CD4-positive, alpha-beta T cell treated with Interleukin-12 subunit alpha and Interleukin-12 subunit beta, for 1 hour (primary cell): ENCODE measurements at places on chromosomes 1 and 21.

DNA sequence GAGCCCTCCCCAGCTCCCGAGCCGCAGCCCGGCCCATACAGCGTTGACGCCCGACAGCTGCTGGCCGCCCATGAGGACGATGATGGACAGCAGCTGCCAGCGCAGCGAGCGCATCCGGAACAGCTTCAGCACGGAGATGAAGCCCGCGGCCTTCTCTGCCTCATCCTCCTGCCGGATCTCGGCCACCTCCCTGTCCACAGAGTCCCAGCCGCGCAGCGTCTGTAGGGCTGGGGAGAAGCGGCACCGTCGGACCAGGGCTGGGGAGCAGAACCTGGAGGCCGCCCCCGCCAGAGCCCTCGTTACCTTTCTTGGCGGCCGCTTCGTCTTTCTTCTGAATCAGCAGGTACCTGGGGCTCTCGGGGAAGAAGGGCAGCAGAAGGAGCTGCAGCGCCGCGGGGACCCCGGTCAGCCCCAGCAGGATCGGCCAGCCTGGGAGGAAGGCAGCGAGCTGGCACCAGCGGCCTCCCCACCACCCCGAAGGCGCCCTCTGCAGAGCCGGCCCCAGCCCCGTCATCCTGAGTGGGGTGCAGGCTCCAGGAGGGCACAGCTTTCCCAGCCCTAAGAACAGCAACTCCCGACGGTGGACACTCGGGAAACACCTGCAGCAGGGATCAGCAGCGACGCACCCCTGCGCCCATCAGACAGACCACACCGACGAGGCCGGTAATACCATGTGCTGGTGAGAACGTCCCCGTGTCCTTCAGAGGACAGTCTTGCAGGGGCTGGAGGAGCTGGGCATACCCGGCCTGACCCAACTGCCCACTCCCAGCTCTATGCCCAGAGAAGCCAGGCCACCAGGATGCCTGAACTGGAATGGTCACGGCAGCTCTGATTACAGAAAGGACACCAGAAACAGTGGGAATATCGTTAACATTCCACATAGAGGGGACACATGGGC lies 13.8 kb upstream of the SLC2A7 start:
- DNase-seq: no peak

GRCh38 chr21:43911015-43911934 lies 46.3 kb downstream of the AGPAT3 start:
- DNase-seq: no peak

DNA sequence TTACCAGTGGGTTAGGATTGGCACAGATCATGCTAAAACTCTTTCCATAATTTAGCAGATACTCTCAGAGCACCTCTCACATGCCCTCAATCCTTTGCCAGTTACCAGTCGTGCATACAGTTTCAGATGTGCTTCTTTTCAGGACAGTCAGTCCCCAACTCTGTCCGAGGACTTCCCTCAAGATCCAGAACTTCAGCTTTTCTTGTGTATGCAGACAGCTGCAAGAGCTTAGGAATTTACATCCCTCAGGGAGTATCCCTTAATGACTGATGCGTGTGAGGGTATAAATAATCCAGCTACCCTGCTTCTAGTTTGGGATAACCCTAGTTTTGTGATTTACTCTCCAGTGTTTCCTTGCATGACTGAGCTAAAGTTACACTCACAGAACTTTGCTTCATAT lies 393.0 kb upstream of the PLXNA2 start:
- no peak for DNase-seq

- DNase-seq: no peak
Measured at GRCh38 chr1:44673675-44674112, 587 bp downstream of the TMEM53 start.

DNA sequence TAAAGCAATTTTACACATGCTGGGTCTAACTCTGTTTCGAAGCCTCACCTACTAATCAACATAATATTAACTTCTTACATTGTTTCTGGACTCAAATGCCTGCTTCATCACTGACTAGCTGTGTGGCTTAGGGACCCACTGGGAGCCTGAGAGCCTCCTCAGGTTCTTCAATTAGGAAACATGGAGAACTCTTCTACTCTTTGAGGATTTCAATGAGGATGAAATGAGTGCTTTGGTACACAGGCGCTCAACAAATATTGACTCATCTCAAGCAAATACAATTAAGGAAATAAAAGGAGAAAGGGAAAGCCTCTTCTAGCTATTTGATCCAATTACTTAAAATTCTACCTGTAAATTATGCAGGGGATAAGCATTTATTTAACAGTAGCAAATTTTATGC lies 84.4 kb upstream of the JAK1 start:
- no peak for DNase-seq

GRCh38 chr1:5744341-5744740 lies 247.9 kb downstream of the NPHP4 start:
- no peak for DNase-seq

DNA sequence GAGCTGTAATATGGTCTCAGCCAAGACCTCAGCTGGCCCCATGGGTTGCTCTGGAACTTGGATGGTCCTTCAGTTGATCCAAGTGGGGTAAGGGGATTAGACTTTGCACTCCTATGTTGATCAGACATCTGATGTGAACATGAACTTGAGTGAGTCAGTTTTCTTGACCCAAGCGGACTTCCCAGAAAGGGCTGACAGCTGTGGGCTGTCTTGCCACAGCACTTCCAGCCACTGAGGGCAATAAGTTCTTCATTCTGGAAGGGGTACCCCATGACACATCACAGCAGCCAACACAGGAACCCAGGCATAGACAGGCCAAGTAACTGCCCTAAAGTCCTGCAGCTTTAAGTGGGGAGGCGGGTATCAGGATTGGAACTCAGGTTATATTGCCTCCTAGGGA lies 93.9 kb upstream of the USP24 start:
- no peak for DNase-seq

DNA sequence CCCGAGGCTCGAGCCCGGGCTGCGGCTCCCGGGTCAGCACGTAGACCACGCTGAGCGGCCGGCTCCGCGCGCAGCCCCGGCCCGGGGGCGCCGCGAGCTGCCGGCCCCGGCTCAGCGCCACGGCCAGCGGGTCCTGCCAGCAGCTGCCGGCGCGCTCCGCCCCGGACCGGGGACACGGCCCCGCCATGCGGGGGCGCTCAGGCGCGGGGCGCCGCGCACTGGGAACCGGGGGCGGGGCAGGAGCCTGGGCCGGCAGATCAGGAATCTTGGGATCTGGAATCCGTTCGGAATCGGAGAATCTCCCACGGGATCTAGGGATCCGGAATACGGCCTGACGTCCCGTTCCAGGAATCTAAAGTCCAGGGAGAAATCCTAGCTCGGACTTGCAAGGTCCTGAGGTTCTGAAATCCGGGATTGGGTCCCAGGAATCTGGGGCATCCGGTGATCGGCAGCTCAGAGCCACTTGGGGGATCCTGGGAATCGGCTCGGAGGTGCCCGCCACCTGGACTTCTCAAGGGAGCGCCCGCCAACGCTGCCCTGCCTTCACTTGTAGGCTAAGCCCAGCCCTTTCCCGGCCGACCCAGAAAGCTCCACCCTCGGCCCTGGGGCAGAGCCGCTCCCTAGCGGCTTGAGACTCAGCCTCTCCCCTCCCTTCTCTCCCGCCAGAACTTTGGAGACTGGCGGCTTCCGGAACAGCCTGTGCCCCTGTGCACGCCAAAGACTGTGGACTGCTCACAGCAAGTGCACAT lies at the start of gene MAP3K6:
MAP3K6 (minus strand) TSS at position 551 of the 749 bp plus-strand sequence; CDS start at position 187, 364 bp downstream.
- DNase-seq: no peak

- DNase-seq: no peak
Measured at GRCh38 chr1:94622757-94623156, 81.2 kb upstream of the F3 start.

GRCh38 chr1:54374766-54375165 lies 31.4 kb downstream of the SSBP3 start:
- DNase-seq: no peak

- no peak for DNase-seq
Measured at GRCh38 chr21:39628385-39628784, 15.6 kb downstream of the B3GALT5 start.

- DNase-seq: no peak
Measured at GRCh38 chr1:23590058-23590783, 30.9 kb upstream of the ID3 start.

DNA sequence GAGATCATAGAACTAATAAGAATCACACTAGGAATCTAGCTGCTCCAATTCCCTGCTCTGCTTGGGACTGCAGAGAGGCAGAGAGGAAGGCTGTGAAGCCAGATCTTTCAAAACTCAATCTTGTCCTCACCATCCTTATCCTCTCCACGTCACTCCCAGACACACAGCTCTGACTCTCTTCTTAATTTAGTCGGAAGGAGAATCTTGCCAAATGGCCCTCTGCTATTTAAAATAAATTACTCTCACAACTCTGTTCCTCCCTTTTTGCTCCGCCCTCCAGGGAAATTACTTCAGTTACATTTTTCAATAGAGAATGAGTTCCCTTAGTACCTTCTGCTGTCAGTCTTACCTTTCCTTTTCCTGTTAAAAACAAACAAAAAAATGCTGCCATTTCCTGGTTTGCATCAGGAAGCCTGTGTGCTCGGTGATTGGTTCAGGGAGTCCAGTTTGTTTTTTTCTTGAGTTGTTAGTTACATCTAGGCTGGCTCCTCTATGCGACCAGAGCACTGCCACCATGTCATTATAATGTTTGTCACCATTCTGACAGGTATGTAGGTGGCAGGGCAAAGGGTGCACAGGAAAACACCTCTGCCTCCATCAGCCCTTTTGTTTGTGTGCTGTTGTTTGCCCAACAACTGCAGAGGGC lies 80.1 kb downstream of the FCRL5 start:
- no peak for DNase-seq

- peak; percentile 26 for DNase-seq
Measured at GRCh38 chr1:203172184-203173010, 3.2 kb downstream of the MYBPH start.

- no peak for DNase-seq
Measured at GRCh38 chr1:33905241-33905640, 41.4 kb downstream of the HMGB4 start.

- DNase-seq: no peak
Measured at GRCh38 chr1:42137766-42138165, 15.4 kb upstream of the GUCA2B start.

DNA sequence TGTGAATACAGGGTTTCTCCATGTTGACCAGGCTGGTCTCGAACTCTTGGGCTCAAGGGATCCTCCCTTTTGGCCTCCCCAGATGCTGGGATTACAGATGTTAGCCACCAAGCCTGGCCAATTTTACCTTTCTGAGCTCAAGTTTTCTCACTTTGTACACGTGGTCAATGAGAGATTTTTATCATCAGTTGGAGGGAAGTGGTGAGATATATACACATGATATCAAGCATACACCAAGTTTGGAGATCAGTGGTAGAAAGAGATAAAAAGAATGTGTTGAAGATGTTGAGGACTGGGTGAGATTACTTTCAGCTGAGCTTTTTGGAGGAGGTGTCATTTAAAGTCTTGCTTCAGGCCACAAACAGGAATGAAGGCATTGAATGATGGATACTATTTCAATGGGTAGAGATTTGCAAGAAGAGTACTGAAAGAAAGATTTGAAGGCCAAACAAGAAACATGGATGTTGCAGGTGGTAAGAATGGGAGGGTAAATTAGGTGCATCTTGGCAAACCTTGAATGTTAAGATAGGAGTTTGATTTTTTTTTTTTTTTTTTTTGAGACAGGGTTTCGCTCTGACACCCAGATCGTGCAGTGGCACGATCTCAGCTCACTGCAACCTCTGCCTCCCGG lies 3.0 kb upstream of the SESN2 start:
- peak; percentile 70 for DNase-seq

- DNase-seq: no peak
Measured at GRCh38 chr1:33820804-33821203, 43.1 kb upstream of the HMGB4 start.

DNA sequence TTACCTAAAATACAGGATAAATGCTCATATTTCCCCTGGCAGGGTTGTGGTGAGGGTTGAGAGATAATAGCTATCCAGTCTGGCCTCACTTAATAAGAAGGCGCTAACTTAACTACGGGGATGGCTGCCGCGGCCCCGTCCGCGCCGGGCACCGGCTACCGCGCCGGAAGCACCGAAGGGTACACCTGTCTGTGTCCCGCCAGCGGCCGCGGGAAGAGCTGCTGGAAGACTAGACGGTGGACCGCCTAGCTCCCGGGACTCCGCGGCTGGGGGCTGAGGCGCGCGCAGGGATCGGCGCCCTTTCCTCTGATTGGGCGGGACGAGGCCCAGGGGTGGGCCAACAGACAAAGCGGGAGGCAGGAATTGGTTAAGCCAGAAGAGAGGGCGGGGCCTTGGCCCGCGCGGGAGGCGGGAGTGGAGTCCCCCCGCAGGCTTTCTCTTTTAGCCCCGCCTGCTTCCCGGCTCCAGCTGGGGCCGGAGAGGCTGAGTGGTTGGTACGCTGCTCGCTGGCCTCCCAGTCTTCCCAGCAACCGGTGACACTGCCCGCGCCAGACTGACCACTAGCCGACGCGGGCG lies at the start of gene ZNF672:
ZNF672 (plus strand) TSS at position 444 of the 576 bp plus-strand sequence. CDS start 9,051 bp downstream, outside the sequence.
- peak; percentile 95 for DNase-seq

DNA sequence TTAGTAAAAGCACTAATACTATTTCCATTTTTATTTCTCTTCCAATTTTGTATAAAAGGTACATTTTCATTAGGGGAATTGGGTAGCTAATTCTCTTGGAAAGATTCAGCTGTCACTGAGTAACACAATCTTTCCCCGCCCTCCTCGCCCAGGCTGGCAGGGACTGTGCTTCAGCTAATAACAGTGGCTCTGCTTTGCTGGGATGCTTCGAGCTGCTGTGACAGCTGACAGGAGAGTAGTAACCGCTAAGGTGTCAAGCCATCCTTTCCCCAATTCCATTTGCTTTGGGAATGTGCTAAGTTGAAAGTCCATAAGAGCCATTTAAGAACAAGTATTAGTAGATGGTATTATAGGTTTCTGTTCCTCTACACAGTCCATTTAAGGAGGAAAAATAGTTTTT lies 106.7 kb upstream of the NRIP1 start:
- no peak for DNase-seq

DNA sequence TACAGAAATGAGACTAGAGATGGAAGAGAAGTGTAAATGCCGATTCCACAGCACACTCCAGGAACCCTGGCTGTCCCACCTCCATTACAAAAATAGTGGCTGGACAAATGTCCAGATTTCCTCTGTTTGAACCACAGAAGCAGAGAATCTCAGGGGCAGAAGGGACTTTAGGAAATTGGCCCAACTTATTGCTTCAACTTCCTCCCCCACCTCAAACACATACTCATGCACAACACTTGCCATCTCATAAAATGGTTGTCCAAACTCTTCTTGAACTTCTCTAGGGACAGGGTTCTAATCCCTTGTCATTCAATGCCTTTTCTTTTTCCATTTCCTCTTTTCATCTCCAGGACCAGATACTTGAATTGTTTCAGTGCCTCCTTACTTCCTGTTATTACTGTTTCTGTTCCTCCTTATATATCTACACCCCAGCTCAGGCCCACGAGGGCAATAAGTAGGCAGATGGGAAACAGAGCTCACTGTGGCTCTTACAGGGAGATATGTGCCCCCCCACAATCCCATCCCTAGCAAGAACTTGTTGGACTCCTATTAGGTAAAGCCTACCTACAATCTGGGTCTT lies 8.5 kb upstream of the B4GALT3 start:
- DNase-seq: no peak

- DNase-seq: no peak
Measured at GRCh38 chr1:109946511-109946910, 35.9 kb downstream of the CSF1 start.

GRCh38 chr1:229859026-229859425 lies 208.0 kb upstream of the GALNT2 start:
- DNase-seq: no peak

GRCh38 chr1:212073490-212073889 lies 37.9 kb downstream of the DTL start:
- no peak for DNase-seq
